ENCODE measurements at places on chromosomes 4 and X.

- DNase-seq = no peak
Observed at GRCh38 chr4:155523358-155523757, 143.3 kb upstream of the GUCY1A1 start.

GRCh38 chr4:107034091-107034995 is 1.8 kb downstream of the DKK2 start:
- no peak for DNase-seq

- DNase-seq = no peak
Observed at GRCh38 chr4:61511716-61512488, 311.8 kb downstream of the ADGRL3 start.

- DNase-seq = no peak
Observed at GRCh38 chr4:111506706-111507105, 638.5 kb upstream of the FAM241A start.

DNA sequence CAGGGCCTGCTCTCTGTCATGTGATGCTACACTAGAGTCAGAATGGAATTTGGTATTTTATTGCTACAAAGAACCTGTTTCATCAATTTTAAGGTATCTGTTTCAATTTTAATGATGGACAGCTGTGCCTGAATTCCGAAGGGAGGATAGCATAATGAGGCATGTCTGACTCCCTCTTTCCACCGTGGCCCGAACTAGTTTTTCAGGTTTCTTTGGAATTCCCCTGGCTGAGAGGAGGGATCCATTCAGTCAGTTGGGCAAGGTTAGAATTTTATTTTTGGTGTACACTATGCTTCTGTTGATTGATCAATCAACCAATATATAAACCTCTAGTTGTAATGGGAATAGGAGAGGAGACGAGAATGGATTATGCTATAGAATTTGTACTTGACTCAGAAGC is 761.8 kb downstream of the FAM133A start:
- DNase-seq = no peak

DNA sequence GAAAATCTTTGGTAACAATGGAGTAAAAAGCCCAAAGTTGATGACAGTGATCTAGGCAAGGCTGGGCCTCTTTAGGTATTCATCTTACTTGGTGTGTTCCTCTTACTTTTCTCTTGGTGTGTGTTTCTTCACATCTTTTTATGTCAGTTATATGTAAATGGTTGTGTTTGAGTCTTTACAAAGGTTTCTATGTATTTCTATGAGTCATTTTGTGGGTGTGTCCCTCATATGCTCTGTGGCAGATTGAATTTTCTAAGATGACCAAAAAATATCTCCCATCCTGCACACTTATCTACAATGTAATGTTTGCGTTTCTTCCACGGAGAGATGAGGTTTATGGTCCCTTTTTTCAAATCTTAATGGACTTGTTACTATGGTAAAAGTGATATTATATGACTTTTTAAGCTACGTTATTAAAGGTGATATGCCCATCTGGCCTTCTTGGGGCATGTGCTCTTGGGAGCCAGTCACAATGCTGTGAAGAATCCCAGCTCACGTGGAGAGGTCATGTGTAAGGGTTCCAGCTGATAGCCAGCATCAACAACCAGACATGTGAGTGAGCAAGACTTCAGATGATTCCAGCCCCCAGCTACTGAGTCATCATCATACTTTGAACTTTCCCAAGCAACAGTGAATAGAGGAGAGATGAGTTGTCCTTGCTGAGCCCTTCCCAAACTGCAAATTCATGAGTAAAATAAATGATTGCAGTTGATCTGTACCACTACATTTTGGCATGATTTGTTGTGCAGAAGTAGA is 126.9 kb downstream of the CBLL2 start:
- DNase-seq = no peak

DNA sequence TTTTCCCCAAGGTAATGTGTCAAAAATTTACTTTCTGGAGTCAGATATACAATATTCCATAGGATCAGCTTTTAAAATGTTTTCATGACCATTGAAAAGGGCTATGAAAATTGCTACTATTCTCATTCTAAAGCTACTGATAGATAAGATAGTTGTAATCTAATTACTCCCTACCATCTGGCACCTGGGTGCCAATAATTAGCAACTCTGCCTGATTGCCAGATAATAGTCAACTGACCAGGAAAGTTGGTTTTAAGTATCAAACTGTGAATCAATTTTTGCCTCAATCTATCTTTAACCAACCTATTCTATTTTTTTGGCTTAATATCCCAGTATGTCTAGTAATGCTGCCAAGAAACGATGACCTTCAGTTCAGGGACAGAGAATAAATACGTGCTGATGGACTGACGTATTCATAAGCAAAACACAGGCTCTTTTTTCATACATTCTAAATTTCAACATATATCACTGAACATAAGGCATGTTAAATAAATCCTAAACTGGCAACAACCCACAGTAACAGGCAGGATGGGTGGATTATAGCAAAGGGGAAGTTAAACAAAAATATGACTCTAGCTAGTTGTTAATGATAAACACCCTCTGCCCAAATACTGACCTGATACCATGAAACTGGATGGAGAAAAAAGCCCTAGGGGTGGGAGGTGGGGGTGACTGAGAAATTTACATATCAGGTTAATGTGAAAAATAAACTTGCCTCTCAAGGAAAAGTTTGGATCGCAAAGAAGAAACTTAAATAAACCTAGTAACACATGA is 18.2 kb downstream of the SH3RF1 start:
- no peak for DNase-seq

- no peak for DNase-seq
Observed at GRCh38 chr4:10207116-10207515, 90.5 kb upstream of the WDR1 start.

GRCh38 chrX:108068121-108068520 is 23.2 kb downstream of the PSMD10 start:
- DNase-seq = no peak

DNA sequence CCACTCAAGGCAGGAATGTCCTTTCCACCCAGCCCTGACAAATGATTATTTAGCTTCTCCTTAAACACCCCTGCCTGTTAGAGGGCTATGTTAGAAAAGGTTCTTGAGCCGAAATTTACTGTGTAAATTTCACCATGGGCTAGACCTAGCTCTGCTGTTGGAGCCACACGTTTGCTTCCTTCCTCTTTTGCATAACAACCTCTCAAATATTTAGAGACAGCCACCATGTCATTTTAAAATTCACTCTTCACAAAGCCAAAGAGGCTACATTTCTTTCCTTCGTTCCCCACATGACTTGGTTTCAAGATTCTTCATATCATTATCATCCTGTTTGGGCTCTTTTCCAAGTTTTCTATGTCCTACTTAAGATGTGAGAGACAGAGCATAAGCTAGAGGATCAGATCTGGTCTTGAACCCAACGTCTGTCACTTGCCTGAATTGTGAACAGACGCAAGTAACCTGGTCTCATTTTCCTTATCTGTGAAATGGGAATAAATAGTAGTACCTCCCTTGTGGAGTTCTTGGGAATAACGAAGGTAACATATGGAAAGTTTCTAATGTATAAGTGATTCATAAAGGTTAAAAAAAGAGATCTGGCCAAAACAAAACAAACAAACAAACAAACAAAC is 6.7 kb downstream of the DOCK11 start:
- DNase-seq = no peak

DNA sequence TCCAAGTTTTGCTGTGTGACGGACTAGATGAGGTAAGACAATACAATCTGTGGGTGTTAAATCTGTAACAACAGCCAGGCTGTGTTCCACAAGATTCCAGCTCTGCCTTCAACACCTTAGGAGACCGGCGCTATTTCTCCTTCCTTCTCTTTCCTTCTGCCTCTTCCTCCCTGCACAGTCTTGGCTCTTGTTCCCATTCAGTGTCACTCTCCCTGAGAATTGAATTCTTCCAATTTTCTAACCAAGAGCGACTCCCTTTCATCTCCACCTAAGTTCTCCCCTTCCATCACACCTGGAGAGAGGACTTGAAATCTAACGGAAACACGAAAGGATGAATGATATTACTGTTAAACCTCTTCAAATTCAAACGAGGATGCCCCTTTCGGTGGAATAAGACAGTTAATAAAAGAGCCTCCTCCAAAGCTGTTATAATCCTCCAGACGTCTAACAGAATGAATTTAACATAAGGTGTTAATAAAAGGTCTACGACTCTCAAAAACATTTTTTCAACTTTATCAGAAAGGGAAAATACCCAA is 2.7 kb downstream of the EPHA5 start:
- no peak for DNase-seq

Data from activated T-cell treated with anti-CD3 and anti-CD28 coated beads, Interleukin-2, amount 50 U/mL, for 1 hour (primary cell).